ENCODE measurements at places on chromosomes 6 and 20.
A peak's percentile ranks its signal among the peaks of the same experiment; 100 is the strongest.

- DNase-seq, result no peak
Observed at GRCh38 chr6:124967444-124967843, 5.2 kb downstream of the RNF217 start.

- DNase-seq, result no peak
Observed at GRCh38 chr20:50142812-50143211, 10.7 kb downstream of the PEDS1 start.

GRCh38 chr6:102717737-102718456 is 1324.4 kb downstream of the GRIK2 start:
- DNase-seq, result no peak

- no peak for DNase-seq
Observed at GRCh38 chr6:19632786-19633185, 204.4 kb upstream of the ID4 start.

DNA sequence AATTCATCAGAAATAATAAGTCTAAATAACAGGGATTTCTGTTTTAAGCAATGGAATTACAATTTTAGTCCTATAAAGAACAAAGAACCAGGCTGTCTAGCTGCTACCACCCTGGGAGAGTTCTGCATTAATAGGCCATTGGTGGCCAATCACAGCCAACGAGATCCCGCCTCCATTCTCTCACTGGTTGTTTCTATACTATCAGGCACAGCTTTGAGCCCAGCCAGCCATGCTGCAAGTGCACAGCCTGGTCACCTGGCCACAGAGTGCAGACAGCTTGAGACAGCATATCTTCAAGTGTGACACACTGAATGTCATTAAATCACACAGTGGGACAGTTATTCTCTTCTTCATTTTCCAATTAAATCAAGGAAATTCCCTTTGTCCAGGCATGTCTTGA is 16.1 kb upstream of the RAB22A start:
- peak; percentile 71 for DNase-seq

DNA sequence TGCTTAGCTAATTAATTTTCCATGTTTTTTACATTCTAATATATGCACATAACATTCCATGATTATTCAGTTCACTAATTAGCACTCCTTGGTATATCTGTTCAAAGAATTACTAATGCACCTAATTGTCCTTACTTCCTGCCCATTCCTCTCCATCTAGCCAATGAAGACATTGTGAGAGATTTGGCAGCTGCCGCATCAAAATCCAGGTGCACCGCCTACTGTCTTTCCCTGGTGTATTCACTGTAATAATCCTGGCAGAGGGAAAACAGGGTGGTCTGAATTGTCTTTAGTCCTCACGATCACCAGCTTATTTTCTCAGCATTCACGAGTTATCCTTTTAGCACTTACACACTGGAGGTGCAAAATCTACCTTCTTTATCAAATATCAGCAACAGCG is 61.0 kb upstream of the SCGN start:
- DNase-seq, result no peak

DNA sequence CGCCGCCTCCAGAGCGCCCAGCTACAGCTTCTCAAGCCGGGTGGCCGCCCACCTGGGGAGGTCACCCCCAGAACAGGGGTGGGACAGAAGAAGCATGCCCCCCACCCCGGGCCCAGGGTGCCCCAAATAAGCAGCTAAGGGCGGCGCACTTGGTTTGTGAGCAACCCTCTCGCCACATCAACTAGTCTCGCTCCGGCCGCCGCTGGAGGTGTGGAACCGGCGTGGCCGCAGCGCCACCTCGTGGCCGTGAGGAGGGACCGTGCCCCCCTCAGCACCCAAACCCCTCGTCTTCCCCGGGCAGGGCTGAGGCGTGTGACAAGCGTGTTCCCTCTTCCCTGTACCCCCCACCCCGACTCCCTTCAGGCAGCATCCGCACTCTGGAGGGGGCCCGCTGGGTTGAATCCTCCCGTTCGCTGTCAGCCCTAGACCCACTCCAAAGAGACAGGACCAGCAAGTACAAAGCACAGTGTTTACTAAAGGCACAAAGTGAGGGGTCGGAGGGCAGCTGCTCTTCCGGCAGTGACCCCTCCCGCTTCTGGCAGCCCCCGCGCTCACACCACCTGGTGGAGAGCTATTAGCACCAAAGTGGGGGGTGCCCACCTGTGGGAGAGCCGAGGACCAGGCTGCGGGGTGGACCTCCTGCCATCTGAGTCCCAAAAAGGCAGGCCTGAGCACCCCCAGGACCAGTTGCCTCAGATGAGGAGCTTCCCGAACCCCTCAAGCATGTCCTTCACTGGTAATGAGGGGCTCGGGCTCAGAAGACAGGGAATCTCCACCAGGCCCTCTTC is 45.4 kb downstream of the MDFI start:
- DNase-seq, result peak; percentile 87

- DNase-seq, result no peak
Observed at GRCh38 chr6:36126553-36127458, 3.5 kb upstream of the MAPK13 start.

DNA sequence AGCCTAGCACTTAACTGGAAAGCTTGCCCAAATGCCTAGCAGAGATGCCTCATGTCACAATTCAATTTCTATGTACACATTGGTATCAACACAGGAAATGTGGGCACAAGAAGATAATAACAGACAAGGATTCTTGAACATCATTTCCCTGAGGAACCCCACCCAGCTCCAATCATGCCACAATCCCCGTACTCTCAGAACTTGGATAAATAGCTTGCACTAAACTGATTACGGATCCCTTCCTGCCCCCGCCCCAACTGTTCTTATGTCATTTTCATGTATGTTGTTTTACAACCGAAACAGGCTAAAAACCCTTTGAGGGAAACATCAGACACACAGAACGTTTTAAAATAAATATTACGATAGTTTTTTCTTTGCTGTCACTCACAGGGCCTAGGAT is 87.1 kb downstream of the BACH2 start:
- DNase-seq, result no peak

- no peak for DNase-seq
Observed at GRCh38 chr6:6317825-6318733, 2.4 kb downstream of the F13A1 start.

DNA sequence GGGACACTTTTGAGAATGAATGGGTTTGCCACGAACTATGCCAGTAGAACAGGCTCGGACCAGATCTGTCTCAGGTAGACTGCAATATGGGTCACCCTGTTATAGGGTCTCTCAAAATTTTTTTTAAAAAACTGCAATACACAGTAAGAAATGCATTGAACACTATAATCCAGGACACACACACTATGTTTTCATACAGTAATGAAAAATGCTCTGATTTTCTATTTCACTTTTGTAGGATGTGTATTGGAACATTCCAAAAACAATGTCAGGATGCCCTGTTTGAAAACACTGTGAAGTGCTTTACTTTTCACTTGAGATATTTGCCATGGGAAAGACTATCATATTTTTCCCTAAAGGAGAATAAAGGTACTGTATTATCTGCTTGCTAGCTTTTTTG is 25.1 kb downstream of the PARD6B start:
- no peak for DNase-seq

DNA sequence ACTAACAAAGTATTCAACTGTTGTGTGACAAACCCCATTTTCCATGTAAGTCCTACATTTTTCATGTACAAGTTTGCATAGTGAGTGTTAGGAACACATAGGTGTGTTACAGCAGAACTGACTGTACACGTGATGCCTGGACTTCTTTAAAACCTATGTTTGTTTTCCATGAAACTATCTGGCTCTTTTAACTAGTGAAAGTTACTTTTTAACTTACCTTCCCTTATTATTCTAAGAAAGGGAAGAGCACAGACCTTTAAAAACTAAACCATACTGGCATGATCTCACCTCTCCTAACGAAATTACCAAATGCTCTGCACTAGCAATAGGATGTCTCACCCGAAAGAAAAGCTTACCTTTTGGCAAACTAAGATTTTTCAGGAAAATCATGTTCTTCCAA is 87.8 kb downstream of the CENPW start:
- no peak for DNase-seq

- DNase-seq, result no peak
Observed at GRCh38 chr6:98498866-98499265, 335.5 kb upstream of the POU3F2 start.

DNA sequence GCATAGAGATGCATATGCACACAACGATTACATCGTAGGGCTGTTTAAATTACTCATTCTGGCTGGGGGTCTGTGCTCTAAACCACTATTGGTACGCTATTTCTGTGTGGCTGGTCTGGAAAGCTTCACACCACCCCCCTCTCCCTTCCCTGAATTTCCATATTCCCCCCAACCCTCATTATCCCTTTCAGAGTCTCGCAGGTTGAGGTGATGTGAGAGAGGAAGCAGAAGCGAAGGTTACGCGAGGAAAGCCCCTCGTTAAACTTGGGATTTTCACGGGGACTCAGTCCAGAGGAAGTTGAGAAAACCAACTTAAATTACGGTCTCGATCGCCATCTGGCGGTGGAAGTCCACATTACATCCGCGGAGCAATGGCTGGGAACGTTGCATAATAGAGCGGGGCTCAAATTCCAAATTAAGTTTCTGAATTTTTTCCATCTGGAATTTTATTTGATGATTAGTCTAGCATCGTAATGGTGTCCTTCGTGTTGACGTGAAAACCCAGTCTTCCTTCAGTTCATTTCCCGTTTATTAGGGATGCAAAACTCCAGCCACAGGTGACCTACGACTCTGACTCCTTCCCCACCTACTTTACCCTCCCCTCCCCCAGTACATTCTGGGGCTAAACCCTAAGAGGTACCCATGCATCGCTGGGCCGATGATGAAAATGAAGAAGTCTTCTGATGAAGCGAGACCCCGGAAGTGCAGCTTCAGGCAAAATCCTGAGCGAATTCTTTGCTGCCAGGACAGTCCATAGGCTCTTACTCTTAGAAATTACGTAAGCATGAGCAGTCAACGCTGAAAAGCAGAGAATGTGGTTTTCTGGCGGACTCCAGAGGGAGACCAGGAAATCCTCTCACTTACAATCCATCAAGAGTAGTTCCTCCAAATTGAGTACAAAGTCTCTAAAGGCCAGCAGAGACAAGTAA is 19.7 kb downstream of the HLA-DOB start:
- peak; percentile 77 for DNase-seq

- DNase-seq, result peak; percentile 48
Observed at GRCh38 chr6:136791296-136792094, 782 bp downstream of the MAP3K5 start.

GRCh38 chr6:33050014-33050810 is 23.2 kb downstream of the HLA-DPA1 start:
- no peak for DNase-seq

- no peak for DNase-seq
Observed at GRCh38 chr20:50330504-50331313, 140.1 kb downstream of the CEBPB start.

GRCh38 chr6:65064844-65065243 is 642.2 kb downstream of the EYS start:
- no peak for DNase-seq

DNA sequence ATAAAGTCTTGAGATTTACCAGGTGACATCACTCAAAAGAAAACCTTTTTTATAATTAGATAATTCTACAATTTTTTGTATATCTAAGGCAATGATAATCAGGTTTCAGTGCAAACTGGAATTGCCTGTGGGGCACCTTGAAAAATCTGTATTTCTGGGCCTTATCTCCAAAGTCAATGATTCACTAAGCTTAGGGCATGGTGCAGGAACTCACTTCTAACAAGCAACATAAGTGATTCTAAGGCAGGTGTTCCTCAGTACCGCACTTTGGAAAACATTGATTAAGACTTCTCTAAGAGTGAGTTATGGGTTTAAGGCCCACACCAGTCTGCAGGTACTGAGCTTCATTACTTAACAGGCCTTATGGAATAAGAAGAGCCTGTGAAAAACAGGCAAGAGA is 115.3 kb downstream of the COL12A1 start:
- no peak for DNase-seq

DNA sequence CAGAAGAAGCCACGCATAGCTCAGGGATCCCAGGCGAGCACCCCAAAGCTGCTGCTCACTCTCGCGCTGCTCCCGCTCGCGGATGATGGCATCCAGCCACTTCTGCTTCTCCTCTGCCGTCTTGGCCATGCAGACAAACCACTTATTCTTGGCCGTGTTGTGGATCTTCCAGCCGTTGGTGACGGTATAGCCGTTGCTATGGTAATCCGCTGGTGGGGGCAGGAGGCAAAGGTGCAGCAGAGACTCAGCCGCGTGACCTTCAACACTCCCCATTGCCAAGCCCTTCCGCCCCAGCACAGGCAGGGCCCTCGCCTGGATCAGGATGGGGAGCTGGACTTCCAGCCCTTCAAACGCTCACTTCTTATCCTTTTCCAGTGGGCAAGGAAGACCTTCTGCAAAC is 136.9 kb downstream of the PREX1 start:
- peak; percentile 68 for DNase-seq

GRCh38 chr6:47484616-47485015 is 7.0 kb downstream of the CD2AP start:
- DNase-seq, result no peak

DNA sequence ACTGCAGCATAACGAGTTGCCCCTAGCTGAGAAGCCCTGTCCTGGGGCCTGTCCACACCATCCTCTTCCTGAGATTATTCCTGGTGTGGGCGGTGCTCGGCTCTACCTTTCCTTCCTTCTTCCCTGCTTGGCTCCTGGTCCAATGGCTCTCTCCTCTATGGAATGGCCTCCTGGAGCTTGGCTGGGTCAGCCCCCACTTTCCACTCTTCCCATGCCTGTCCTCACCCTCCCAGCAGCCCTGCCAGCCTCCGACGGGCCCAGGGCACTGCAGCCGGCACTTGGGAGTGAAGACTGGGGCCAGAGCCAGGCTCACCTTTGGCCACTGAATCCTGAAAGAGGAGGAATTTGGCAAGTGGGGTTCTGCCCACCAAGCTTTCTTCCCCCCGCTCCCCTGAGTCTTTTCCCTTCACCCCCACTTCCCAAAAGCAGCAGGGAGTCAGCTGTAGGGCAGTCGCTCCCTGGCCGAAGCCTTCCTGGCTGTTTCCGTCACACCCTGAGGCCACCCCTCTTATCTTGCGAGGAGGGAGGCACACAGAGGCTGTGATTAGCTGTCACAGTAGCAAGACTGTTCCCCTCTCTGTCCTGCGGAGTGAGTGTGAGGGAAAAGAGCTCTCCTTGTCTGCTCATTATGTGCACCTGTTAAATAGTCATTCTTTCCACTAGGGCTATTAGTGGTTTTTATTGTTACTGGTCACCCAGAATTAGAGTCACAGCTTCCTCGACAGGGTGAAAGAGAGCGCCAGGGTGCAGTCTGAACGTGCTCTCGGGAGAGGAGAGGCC is 6.3 kb upstream of the CDSN start:
- DNase-seq, result no peak

DNA sequence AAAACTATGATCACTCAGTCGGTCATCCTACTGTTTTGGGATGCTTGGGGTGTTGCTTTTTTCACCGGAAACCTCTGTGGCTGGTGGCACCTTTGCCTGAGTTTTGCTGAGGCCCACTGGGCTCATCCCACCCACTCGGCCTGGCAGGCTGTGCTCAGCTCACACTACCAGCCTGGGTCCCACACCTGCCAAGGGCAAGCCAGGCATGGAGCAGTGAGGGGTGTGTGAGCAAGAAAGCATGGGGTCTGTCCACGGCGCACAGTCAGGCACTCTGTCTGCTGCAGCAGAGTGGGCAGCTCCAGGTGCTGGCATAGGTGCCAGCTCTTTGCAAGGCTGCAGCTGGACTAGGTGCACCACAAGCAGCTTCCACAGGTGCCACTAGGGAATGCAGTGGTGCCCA is 91.7 kb downstream of the TBXT start:
- no peak for DNase-seq

GRCh38 chr20:57581202-57582028 is 20.5 kb downstream of the PCK1 start:
- no peak for DNase-seq

Measured in cardiac muscle cell (in vitro differentiated cells and primary cell).